Stimulated activated effector memory CD8-positive, alpha-beta T cell treated with anti-CD3 and anti-CD28 coated beads, Interleukin-12 subunit alpha, Interleukin-12 subunit beta, amount 100 ng/mL, for 72 hours (primary cell): ENCODE measurements at places on chromosomes 1 and 21.

- DNase-seq: no peak
Observed at GRCh38 chr1:110982320-110982719, 18.6 kb upstream of the LRIF1 start.

- no peak for DNase-seq
Observed at GRCh38 chr1:113784104-113784779, 25.0 kb upstream of the PHTF1 start.

GRCh38 chr1:42952303-42953001 lies 6.2 kb downstream of the SLC2A1 start:
- DNase-seq: no peak

GRCh38 chr1:216462066-216462775 lies 39.0 kb upstream of the USH2A start:
- DNase-seq: no peak

DNA sequence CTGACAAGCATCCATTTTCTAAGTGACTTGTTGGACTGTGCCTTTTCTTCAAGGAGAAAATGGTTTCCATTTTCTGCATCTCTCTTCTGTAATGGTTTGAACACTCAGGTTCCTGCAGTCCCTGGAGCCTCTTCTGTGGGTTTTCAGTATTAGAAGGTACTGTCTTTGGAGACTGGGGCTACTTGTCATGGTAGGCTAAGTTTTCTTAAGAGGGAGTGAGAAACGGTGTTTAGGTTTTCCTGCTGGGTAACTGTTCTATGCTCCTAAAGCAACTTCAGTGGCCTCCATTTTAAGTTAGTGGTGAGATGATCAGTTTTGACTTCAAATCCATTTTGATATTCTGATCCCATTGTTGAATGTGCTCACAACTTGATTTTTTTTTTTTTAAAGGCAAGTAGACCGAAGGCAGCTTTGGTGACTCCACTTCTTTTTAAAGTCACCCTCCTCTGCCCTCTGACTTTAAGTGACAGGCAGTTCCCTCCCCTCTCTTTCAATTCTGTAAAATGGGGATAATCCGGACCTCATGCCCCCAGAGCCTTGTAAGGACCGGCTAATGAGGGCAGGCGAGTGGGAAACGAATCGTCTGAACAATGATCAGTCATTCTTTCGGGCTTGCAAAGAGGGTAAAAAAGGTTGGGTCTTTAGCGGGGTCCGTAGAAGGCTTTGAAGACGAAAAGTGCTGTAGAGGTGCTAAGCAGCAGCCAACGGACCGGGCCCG lies 1.0 kb upstream of the ARID1A start:
- no peak for DNase-seq

GRCh38 chr1:155133799-155134281 lies 1.8 kb upstream of the SLC50A1 start:
- no peak for DNase-seq

DNA sequence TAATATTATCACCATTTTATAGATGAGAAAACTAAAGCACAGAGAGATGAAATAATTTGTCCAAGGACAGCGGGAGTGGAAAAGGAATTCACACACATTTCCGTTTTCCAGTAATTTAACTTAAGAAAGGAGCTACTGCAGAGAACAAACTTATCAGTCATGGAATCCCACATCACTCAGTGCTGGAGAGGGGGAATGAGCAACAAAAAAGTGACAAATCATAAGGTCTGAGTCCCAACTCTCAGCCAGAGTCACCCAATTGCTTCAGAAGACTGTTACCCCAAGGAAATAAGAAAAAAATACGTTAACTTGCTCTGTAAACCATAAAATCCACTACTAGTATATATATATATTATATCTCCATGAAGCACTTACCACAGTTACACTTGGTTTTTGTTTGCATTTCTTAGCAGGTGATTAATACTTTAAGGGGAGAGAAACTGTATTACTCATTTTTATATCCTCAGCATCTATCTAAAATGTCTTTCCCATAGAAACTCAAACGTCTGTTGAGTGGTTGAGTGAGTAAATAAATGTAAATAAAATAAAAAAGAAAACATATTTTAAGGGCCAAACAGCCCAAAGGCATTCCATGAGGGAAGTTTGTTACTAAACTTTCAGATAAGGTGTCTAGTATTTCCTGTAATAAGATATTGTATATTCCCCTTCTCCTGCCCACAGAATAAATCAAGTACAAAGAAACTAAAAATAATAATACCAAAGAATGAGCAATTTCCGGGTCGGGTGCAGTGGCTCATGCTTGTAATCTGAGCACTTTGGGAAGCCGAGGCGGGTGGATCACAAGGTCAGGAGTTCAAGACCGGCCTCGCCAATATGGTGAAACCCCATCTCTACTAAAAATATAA lies 76.8 kb downstream of the SLC45A1 start:
- no peak for DNase-seq

DNA sequence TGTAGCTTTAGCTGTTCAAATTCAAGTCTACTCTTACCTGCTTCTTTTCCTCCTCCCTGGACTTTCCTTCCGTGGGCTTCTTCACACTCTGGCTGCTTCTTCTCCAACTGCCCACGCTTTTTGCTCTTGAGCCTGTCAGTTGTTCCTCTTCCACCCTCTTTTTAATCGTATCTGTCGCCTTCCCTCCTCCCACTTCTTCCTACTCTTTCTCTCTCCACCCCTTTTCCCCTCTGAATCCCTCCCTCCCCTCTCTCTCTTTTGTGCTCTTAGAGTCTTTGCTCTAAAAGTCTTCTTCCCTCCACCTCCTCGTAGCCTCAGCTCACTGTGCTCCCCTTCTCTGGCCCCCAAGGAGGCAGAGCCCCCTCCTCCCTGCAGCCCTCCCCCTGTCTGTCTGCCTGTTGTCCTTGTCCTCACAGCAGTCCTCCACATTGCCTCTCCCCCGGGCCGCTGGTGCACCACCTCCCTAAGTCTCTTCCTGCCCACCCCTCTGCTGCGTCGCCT lies 12.9 kb upstream of the GJA5 start:
- DNase-seq: no peak

DNA sequence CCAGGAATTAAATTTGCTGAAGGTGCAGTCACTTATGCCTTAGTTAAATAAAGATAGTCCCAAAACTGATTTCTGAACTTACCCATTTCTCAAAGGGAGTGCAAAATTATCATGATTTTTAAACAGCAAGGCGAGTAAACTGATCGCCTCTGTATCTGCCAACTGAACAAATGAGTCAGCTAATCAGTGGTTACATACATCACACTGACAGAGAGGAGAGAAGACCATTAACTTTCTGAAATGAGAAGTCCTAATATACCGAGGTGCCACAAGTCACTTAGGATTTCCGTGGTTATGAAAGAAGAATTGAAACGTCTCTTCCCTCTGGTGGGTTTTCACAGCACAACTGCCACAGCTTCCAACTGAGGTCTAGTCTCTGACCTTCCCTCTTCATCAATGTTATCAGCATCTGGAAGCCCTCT lies 400.7 kb downstream of the SMYD3 start:
- no peak for DNase-seq

DNA sequence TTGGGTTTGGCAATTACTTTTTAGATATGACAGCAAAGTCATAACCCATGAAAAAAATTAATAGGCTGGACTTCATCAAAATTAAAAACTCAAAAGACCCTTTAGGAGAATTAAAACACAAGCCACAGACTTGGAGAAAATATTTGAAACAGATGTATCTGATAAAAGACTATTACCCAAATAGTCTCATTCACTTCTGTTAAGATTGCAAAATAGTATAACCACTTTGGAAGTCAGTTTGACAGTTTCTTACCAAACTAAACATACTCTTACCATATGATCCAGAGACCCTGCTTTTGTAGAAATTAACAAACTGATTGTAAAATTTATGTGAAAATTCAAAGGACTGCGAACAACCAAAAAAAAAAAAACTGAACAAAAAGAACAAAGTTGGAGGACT lies 32.5 kb upstream of the SLC44A3 start:
- DNase-seq: no peak

- DNase-seq: no peak
Observed at GRCh38 chr1:99641558-99641957, 4.4 kb upstream of the PALMD start.

- DNase-seq: no peak
Observed at GRCh38 chr1:89697383-89697782, 64.5 kb downstream of the LRRC8C start.

DNA sequence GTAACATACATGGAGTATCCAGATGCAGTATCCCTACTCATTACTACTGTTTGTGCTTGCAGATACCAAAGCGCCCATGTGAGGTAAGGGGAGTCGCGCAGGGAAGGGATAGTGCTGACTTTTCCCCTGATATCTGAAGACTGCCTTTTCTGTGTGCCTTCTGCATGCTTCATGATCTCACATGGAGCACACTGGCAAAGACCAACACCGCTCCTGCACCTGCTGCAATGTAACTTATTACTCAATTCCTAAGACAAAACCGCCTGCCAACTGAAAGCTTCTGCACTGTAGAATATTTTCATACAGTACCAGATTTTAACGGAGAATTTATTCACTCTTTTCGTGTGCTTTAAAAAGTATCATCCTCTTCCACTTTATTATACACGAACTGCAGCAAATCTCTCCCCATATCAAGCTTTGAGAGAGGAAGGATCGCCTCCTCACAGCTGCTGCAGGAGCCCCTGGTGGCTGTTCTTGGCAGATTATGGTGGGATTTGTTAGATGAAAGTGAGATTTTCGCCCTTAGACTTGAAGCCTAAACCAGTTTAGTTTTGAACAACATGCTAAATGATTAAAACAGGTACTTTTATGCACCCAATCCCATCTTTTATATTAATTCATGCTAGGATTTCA lies 99.1 kb downstream of the PTPN14 start:
- no peak for DNase-seq

DNA sequence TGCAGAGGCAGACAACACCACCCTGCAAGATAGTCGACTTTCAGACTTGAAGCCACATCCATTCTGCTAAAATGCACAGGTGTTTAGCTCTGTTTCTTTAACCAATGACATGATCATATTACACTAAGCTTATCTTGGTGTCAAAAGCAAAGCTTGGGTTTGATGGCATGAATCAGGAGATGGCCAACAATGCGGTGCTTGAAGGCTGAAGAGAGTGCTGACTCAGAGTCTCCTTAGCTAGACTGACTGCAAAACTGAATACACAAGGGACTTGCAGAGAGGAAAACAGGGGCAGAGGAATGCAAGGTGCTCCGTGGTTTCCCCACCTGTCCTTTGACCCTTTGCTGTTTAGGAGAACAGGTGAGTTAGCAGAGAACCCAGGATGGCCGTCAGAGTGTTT lies 262.6 kb downstream of the SIPA1L2 start:
- no peak for DNase-seq
